ENCODE measurements at places on chromosomes 1 and 21. TPM values are rescaled to one million over a fixed set of nuclear protein-coding genes. Genes with fewer than 3 reads are reported as not detected.
A peak's percentile ranks its signal among the peaks of the same experiment; 100 is the strongest.

LRRC3 gene
- polyA plus RNA-seq, result 4.9 TPM

LRRC7 gene
- polyA plus RNA-seq, result 0.56 TPM

RPE65 gene
- polyA plus RNA-seq, result not detected

TCHHL1 gene
- not detected for polyA plus RNA-seq

- DNase-seq, result no peak
Observed at GRCh38 chr1:243526180-243526579, 270.3 kb downstream of the SDCCAG8 start.

CLIC6 gene
- not detected for polyA plus RNA-seq

DNA sequence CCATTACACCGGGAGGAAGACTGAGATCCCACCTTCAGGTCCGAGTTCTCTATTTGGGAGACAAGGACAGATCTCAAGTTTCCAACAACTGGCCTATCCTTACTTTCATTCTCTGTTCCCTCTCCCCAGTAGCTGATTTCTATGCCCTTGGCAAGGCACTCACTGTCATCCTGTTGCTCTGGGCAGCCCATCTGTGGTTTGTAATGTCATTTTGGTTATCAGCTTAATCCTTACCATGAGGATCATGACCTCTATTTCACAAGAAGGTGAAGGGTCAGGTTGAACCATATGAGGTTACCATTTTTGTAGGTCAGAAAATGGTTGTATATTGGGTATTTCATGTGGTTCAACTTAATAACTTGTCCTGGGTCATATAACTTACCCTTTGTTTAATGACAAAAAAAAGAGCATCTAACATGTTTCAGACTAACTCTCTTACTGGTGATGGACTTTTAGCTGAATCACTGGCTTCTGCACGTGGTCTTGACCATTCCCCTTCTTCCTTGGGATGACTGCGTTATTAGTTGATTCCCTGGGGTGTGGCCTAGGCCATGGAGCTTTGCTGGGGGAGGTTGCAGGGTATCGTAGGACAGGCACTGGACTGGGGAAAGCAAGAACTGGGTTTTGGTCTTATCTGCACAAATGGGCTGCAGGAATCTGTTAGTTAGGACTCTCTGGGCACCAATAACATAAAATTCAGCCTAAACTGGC is 120.2 kb downstream of the ACTL8 start:
- no peak for DNase-seq

- no peak for DNase-seq
Observed at GRCh38 chr1:39255222-39255621, 50.7 kb downstream of the MACF1 start.

- peak; percentile 57 for DNase-seq
Observed at GRCh38 chr1:165073185-165074007, 283.1 kb downstream of the LMX1A start.

FAM72B gene
- 1.9 TPM for polyA plus RNA-seq

UBL4B gene
- not detected for polyA plus RNA-seq

DNA sequence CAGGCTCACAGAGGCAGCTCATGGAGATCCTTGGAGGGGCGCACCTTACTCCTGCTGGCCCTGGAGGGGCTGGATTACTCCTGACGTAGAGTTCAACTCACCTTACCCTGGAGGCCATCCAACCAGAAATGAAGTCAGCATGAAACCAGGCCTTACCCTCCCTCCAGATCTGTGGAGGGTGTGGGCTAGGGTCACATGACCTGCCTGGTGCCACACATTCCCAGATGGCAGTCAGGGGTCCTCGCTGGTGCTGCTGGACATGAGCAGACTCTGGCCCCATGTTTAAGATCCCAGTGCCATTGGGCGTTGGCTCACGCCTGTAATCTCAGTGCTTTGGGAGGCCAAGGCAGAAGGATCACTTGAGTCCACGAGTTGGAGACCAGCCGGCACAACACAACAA is 4.5 kb downstream of the C21orf58 start:
- no peak for DNase-seq

- no peak for DNase-seq
Observed at GRCh38 chr1:157004327-157004726, 41.2 kb downstream of the ARHGEF11 start.

DNA sequence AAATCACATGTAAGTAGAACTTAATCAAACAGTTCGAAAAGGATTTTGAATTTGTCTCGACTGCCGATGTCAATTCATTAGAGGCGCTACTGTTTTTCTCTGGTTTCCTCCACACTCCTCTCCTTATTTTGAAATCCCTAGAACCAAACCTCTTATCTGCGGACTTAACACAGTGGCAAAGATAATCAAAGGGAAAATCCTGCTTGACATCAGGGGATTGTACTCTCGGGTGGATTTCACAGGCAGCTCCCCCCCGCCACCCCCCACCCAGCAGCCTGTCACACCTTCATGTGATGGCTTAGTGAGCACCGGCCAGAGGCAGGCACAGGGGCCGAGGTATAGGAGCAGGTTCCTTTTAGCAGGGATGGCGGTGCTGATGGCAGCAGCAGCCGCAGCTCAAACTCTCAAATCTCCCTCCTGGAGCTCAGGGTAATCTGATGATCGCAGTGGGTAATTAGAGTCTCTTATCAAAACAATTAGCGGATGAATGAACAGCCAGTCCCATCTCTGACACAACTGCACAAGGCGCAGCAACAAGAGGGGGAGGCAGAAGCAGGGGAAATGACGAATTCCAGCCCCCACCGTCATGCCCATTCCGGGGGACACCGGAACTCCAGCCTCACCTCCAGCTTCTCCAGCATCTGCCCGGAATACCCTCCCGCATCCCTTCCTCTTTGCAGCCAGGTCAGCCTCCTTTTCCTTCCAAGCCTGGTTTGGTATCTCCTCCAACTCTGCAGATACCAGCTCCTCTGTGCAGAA is 80.3 kb downstream of the SSBP3 start:
- DNase-seq, result peak; percentile 61

- DNase-seq, result no peak
Observed at GRCh38 chr1:87122243-87122642, 206.4 kb upstream of the LMO4 start.

- no peak for DNase-seq
Observed at GRCh38 chr1:101388904-101389546, 152.2 kb downstream of the S1PR1 start.

DNA sequence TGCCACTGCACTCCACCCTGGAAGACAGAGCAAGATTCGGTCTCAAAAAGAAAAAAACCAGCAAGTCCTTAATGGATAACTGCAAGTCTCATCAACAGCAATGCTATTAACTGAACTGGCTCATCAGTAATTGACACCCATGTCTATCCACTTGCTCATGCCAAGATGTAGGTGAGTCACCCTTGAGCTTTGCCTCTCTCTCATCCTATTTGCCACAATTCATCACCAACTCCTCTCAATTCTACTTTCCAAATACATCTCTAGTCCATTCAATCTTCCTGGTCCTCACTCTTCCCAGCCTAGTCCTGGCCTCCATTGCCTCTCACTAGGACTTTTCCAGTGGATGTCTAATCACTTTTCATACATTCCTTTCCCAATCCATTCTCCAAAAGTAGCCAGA is 103.7 kb upstream of the PRMT6 start:
- no peak for DNase-seq

- peak; percentile 24 for DNase-seq
Observed at GRCh38 chr1:162922201-162922600, 61.2 kb upstream of the CCDC190 start.

GRCh38 chr1:107879927-107880326 is 85.1 kb downstream of the VAV3 start:
- DNase-seq, result no peak

NECAP2 gene
- polyA plus RNA-seq, result 148 TPM

GRCh38 chr1:101260556-101261350 is 23.9 kb downstream of the S1PR1 start:
- peak; percentile 37 for DNase-seq

DNA sequence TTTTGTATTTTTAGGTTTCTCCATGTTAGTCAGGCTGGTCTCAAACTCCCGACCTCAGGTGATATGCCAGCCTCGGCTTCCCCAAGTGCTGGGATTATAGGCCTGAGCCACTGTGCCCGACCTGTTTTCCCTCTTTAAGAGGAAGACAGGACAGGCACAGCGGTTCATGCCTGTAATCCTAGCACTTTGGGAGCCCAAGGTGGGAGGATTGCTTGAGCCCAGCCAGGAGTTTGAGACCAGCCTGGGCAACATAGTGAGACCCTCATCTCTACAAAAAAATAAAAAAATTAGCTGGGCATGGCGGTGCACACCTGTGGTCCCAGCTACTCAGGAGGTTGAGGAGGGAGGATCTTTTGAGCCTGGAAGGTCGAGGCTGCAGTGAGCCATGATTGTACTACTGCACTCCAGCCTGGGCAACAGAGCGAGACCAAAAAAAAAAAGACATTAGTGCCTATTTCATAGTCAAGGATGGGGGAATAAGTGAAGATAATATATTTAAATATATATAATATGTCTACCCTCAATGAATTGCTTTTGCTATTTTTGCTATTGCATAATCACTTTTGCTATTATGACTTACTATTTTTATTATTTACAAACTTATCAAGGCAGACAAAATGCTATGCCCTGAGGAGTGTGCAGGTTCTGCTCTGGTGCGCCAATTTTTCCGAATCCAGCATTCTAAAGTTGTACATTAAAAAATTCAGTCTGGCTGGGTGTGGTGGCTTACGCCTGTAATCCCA is 17.7 kb downstream of the MARCKSL1 start:
- DNase-seq, result no peak

DNA sequence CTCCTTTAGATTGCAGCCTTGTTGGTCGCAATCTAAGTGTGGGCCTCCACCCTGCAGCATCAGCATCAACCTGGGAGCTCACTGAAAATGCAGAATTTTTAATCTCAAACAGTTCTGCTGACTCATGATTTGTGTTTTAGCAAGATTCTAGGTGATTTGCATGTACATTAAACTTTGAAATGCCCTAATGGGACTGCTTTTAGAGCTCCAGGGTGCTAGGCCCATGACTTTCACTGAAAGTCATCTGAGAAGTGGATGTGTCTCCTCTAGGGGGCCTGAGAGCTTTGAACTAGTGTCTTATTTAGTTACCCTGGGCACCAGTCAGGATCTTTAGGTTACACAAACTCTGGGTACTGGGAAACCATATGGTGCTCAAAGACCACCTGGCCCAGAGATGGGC is 9.0 kb downstream of the TRIM67 start:
- DNase-seq, result no peak

DNA sequence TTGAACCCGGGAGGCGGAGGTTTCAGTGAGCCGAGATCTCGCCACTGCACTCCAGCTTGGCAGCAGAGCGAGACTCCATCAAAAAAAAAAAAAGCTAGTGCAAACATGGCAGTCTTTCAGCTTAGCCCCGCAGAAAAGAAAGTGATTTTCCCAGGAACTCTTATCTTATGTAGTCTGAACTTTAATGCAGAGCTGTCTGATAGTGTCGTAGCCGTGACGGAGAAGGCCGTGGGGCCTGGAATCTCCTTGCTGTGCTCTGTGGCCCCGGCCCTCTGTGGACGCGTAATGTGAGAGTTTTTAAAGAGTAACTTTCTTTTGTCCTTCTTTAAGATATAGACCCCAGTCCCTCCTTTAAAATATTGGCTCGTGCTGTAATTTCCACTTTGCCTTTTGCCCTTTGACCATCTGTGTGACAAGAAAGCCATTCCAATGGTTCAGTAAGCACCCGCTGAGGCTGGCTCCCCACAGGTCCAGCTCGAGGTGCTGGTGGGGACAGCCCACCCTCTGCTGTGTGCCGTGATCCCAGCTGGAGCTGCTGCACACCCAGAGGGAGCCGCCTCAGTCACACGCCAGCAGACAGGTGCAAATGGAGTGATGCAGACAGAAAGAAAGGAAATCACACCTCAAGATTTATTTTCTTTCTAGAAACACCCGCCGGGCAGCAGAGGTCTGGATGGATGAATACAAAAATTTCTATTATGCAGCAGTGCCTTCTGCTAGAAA is 164.0 kb downstream of the PGBD5 start:
- no peak for DNase-seq

SRGAP2C gene
- 4.6 TPM for polyA plus RNA-seq

DNA sequence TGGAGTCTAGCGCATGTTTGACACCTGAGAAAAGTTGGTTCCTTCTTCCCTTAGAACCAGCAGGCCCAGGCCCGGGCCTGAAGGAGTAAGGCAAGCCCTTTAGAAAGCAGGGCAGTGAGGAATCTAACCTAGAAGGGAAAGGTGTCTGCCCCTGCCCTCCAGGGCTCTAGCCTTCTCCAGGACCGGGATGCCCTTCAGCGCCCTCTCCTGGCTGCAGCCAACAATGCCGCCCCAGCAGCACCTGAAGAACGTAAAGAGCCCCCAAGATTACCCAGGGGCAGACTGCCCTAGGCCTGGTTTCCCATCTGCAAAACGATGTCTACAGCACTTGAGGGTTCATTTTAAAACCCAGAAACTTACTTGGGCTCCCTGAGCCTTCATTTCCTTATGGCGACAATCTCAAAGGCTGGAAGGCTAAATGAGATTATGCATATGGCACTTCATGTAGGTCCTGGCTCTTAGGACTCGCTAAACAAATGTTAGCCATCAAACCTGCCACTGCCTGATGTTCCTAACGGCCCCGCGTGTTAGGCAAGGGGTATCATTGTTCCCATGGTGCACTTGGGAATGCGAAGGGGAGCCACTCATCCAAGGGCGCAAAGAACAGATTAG is 106.7 kb upstream of the KLHDC7A start:
- no peak for DNase-seq

DNA sequence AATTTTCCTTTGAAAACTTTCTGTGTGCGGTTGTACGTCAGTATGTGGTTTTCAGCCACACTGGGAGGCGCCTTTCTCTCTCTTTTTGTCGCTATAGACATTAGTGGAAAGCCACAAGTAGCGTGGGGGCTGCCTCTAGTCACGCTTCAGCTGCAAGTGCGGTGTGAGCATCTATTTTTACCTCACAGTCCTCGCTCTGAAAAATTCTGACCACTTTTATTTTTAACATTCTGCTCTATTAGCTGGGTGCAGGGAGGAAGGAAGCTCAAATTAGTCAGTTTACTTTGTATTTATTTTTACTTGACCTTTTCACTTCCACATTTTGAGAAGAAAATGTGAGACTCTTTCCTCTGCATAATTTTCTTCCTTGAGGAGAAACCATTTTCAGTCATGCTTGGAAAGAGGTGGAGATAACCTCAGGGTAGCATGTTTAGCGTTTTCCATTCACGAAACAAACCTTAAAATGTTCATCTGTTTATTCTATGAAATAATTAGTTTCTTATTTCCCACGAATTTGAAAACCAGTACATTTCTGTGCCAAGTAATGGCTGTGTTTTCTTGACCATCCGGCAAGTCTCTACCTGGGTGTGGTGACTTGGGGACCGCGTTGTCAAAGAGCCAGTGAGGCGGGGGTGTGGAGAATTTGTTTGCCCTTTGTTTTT is 35.6 kb downstream of the ADARB1 start:
- DNase-seq, result peak; percentile 56

CR1L gene
- not detected for polyA plus RNA-seq

FAM131C gene
- 0.23 TPM for polyA plus RNA-seq
